ENCODE measurements at places on chromosomes 3 and 15. TPM values are rescaled to one million over a fixed set of nuclear protein-coding genes. Genes with fewer than 3 reads are reported as not detected.

HEMK1 gene
- total RNA-seq, result 20.8 TPM

UPK1B gene
- total RNA-seq, result 0.98 TPM

ECE2 gene
- total RNA-seq, result 0.17 TPM

WNT7A gene
- not detected for total RNA-seq

C15orf61 gene
- 2.5 TPM for total RNA-seq

CLEC3B gene
- 29.6 TPM for total RNA-seq

MORF4L1 gene
- total RNA-seq, result 360 TPM

P2RY13 gene
- not detected for total RNA-seq

RPL39L gene
- 13.8 TPM for total RNA-seq

ATP13A5 gene
- not detected for total RNA-seq

CYP1A1 gene
- total RNA-seq, result 1.2 TPM

SNTN gene
- not detected for total RNA-seq

TMCO5A gene
- total RNA-seq, result not detected

C15orf40 gene
- 9.7 TPM for total RNA-seq

RYR3 gene
- total RNA-seq, result 0.07 TPM

CISH gene
- 1.0 TPM for total RNA-seq

GNAT1 gene
- not detected for total RNA-seq

HTR3E gene
- total RNA-seq, result not detected

CRELD1 gene
- 154 TPM for total RNA-seq

PIF1 gene
- 6.3 TPM for total RNA-seq

NEK10 gene
- 16.2 TPM for total RNA-seq

CAND2 gene
- total RNA-seq, result 5.1 TPM

KLHL6 gene
- under 0.01 TPM for total RNA-seq

RBP2 gene
- not detected for total RNA-seq

CLDN18 gene
- total RNA-seq, result not detected

RPP25 gene
- 2.6 TPM for total RNA-seq

PCBP4 gene
- 62.8 TPM for total RNA-seq

RBM15B gene
- total RNA-seq, result 40.6 TPM

TRIM71 gene
- total RNA-seq, result not detected

GOLGA8H gene
- 0.30 TPM for total RNA-seq

TSC22D2 gene
- total RNA-seq, result 13.1 TPM

DYNLT2B gene
- total RNA-seq, result 6.9 TPM

ZCWPW2 gene
- 1.2 TPM for total RNA-seq

HCLS1 gene
- total RNA-seq, result 0.76 TPM

TMEM45A gene
- 160 TPM for total RNA-seq

CLDN16 gene
- total RNA-seq, result 0.30 TPM

SRGAP3 gene
- total RNA-seq, result 7.6 TPM

ETV5 gene
- total RNA-seq, result 36.8 TPM

PLSCR5 gene
- total RNA-seq, result not detected

HCN4 gene
- not detected for total RNA-seq

CDHR4 gene
- total RNA-seq, result 0.07 TPM

ZMYND10 gene
- total RNA-seq, result 0.91 TPM

BLM gene
- 1.2 TPM for total RNA-seq

ELL3 gene
- 3.1 TPM for total RNA-seq

AGBL1 gene
- not detected for total RNA-seq

CD200 gene
- 12.8 TPM for total RNA-seq

ALDH1A3 gene
- 31.0 TPM for total RNA-seq

LRRIQ4 gene
- total RNA-seq, result 0.07 TPM

MYRIP gene
- 0.85 TPM for total RNA-seq

SMARCC1 gene
- 30.4 TPM for total RNA-seq

ALG1L2 gene
- not detected for total RNA-seq

TATDN2 gene
- total RNA-seq, result 18.3 TPM

TMEM40 gene
- not detected for total RNA-seq

MCTP2 gene
- 8.9 TPM for total RNA-seq

ATP2C1 gene
- 172 TPM for total RNA-seq

PLA2G4D gene
- total RNA-seq, result not detected

RNU6-1 gene
- total RNA-seq, result not detected

Measured in smooth muscle cell of the pulmonary artery (primary cell).